ENCODE measurements at places on chromosomes 2 and 18. TPM values are rescaled to one million over a fixed set of nuclear protein-coding genes. Genes with fewer than 3 reads are reported as not detected.

Gene CAPN14
- polyA plus RNA-seq, result 0.62 TPM

Gene ABCA12
- 0.14 TPM for polyA plus RNA-seq

Gene SLC8A1
- polyA plus RNA-seq, result 29.3 TPM

Gene NT5C1B
- polyA plus RNA-seq, result 0.27 TPM

Gene TYW5
- polyA plus RNA-seq, result 12.5 TPM

Gene TRPM8
- polyA plus RNA-seq, result 1.1 TPM

Gene RNPEPL1
- polyA plus RNA-seq, result 41.8 TPM

Gene UPP2
- 1.5 TPM for polyA plus RNA-seq

Gene TOGARAM2
- polyA plus RNA-seq, result 9.0 TPM

Measured in spinal cord (tissue), 10 donors.